ENCODE measurements at places on chromosomes 12 and 14.

- DNase-seq, result no peak
Measured at GRCh38 chr12:72207486-72208409, 64.4 kb upstream of the TRHDE start.

- DNase-seq, result peak; percentile 34
Measured at GRCh38 chr14:100350276-100350926, 27.3 kb downstream of the SLC25A47 start.

- no peak for DNase-seq
Measured at GRCh38 chr14:60974090-60974651, 6.7 kb downstream of the TRMT5 start.

DNA sequence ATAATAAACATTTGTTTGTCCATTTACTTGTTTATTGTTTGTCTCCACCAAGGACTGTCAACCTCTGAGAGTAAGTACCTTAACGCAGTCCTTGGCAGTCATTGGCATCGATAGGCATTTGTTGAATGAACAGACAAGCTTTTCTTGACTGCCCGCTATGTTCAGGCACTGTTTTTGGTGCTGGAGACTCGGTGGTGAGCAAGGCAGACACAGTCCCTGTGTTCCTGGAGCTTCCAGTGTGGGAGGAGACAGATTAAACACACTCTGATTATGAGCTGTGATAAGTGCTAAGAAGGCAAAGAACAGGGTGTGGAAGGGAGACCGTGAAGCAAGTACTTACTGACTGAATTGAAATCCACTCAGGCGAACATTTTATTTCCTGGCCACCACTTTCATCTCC lies 1.2 kb downstream of the ATP6V0A2 start:
- DNase-seq, result no peak

DNA sequence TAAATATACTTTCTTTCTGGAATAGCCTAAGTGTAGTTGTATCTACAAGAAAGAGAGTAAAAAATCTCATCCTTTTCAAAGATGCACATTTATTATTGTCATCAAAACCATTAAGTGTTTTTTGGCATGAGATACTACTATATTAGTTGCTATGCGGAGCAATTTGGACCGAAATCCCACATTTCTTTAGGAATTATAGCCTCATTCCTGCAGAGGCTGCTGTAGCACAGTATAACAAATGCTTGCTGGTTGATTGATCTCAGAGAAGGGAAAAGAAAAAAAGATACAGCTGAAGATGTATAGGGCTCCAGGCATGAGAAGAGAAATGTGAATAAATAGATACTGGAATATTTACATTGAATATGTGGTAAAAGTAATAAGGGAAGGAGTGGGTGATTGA lies 36.0 kb downstream of the RHOJ start:
- no peak for DNase-seq

DNA sequence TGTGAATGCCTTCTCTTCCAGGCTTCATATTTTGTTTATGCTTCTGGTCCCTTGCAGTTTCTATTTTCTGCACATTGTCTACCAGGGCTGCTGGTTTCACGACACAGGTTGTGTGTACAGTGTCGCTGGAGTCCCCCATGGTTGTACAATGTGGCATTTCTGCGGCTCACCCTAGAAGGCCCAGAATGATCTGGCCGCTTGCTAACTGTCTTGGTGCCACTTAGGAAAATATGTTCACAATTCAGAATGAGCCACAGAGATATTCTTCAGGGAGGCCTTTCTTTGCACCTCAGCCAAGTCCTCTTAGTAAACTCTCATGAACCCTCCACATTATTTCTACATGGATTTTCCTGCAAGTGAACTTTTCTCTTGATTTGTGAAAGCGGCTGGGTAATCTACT lies 195.4 kb downstream of the SUDS3 start:
- no peak for DNase-seq

DNA sequence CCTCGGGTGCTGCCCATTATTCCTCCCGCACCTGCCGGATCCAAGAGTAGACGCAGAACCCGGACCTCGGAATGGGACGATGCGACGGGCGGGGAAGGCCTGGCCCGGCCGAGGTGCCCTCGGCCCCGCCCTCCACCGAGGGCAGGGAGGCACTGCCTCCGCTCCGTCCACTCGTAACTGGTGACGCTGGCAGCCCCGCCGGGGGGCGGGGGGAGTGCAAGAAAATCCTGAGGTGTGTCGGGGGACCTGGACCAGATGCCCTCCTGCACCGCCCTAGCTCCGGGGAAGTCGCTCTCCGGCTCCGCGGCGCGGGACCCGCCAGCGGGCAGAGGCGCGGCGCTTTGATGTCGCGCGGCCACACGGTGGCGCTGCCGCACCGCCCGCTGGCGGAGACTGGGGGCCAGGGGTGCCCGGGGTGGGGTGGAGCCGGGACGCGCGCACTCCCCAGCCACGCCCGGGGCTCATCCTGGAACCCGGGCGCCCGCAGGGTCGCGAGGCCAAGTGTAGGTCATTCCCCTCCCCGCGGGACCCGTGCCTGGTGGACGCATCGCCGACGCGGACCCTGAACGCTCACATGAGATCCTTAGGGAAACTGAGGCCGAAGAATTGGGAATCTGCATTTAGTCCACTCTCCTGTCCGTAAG lies 202.8 kb downstream of the TTC8 start:
- DNase-seq, result no peak

DNA sequence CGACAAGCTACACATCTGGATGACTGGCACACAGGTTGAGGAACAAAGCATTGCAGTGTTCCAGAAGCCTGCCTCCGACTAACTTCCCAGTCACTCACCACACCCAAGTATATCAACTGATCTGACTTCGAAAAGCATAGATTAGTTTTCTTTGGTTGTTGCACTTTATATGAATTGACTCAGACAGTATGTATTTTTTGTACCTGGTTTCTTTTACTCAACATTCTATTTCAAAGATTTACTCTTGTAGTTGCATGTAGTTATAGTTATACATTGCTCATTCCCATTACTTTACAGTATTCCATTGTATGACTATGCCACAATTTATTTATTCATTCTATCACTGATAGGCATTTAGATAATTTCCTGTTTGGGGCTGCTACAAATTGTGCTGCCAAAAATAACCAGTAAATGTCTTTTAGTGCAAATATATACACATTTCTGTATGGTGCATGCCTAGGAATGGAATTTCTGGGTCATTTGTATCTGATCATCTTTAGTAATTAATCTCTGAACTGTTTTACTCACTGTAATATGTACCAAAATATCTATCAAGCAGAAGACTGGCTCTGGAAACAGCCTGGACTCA lies 17.8 kb downstream of the PLCZ1 start:
- no peak for DNase-seq

DNA sequence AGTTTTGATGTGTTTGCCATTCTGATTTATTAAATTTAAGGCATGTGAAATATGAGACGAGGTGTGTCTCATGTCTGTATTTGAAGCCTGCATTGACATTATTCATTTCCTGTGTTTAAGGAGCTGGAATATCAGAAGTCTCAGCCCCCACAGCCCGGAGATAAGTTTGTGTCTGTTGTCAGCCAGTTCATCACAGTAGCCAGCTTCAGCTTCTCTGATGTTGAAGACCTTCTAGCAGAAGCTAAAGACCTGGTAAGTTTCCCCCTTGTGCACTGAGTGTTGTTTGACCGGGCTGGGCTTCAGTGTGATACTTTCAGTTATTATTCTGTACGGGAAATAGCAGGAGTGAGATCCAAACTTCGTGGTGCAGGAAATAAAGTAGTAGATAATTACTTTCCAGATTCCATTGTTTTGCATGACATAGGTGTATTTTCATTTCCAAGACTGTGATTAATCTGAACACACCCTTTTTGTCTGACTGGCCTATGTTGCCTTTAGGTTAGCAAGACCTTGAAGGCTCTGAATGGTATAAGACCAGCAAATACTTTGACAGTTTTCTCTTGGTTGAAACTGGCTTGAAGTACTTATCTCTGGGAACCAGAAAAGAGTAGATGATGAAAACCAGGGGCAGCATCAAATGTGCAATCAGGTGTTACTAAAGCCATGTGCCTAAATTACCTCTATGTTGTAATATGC lies 101.5 kb downstream of the GPR135 start:
- DNase-seq, result no peak

All from SIG-M5 (cell line).